ENCODE measurements at places on chromosomes 4 and X.

GRCh38 chrX:17635231-17635630 lies 102.1 kb upstream of the SCML1 start:
- no peak for DNase-seq

DNA sequence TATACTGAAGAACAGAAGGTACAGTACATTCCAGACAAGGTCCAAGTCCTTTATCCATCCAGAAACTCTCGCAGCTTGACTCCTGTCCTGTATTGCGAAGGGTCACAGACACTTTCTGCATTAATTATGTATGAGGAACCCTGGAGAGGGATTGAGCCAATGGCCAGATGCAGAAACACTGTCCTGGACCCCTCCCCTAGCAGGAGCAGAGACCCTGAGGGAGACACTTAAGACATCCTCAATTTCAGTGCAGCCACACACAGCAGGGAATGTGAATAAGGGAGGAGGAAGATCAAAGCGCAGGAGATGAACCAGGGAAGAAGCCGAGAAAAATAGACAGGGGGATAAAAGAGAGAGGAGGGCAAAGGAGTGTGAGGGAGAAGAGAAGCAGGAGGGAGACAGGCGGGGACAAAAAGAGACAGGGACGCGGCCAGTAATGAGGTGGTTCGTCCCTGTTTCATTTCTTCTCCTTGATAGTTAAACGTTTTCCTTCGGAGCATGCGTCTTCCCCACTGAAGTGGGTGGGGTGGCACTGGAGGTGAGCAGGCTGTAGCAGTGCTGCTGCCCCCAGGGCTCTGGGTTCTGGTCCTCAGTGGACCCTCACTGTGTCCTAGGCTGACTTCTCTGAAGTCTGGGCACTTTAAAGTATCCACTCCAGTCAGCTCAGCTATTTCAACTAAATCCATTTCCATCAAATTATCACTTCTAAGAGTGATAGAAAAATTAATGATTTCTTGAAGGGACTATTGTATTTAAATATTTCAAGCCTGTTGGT lies 356.4 kb upstream of the NOCT start:
- DNase-seq = no peak

DNA sequence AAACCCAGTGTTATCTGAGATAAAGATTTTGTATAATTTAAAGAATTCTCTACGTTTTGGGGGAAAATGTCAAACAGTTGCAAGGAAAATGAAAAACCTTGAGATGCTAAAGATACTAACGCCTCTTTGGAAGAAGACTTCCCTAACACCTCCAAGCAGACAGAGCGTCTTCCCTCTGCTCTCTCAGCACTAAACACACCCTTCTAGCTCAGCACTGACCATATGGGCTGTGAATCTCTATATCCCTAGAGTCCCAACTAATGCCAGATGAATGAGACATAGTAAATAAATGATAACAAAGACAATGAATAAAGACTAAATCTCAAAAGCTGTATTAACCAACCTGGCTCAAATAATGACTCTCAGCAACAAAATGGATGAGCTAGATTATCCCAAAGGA lies 13.3 kb downstream of the FUNDC1 start:
- DNase-seq = no peak

GRCh38 chr4:111510535-111510934 lies 634.7 kb upstream of the FAM241A start:
- no peak for DNase-seq

GRCh38 chrX:8864161-8864560 lies 63.0 kb upstream of the FAM9A start:
- no peak for DNase-seq

GRCh38 chr4:113433116-113433515 lies 328.4 kb downstream of the CAMK2D start:
- no peak for DNase-seq

GRCh38 chrX:123869488-123869887 lies 9.6 kb downstream of the XIAP start:
- no peak for DNase-seq

- no peak for DNase-seq
Observed at GRCh38 chrX:5971300-5971699, 257.4 kb downstream of the NLGN4X start.

GRCh38 chr4:153471698-153472093 lies 5.5 kb downstream of the TMEM131L start:
- no peak for DNase-seq

DNA sequence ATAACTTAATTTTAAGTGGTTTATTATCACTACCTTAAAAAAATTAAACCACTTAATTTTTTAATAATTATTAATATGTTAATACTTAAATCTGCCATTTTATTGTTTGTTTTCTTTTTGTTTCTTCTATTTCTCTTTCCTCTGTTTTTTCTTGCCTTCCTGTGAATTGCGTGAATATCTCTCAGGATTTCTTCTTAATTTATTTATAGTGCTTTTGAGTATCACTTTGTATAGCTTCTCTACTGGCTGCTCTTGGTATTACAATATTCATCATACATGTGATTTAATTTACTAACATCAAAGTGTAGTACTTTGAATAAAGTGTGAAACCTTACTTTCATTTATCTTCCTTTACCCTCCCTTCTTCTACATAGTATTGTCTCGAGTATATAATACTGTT lies 349.5 kb upstream of the CPXCR1 start:
- DNase-seq = no peak

- DNase-seq = no peak
Observed at GRCh38 chr4:16136827-16137226, 53.0 kb upstream of the PROM1 start.

Data from HFF-Myc (cell line).